Spleen (tissue), 13 donors: ENCODE measurements at places on chromosomes 2 and 18.

GRCh38 chr18:67266246-67267237 is 250.0 kb downstream of the DSEL start:
- DNase-seq: no peak

GRCh38 chr2:231887756-231888155 is 38.4 kb downstream of the NPPC start:
- DNase-seq: peak; percentile 30

GRCh38 chr18:5107988-5108387 is 89.1 kb downstream of the AKAIN1 start:
- DNase-seq: no peak

GRCh38 chr2:148646231-148646559 is 1.6 kb downstream of the EPC2 start:
- no peak for DNase-seq

- DNase-seq: no peak
These were observed 103.9 kb upstream of the COL3A1 start for GRCh38 chr2:188870289-188870688.

- DNase-seq: no peak
These were observed 103.4 kb downstream of the CCDC141 start for GRCh38 chr2:178946494-178946893.

GRCh38 chr2:36059691-36060090 is 295.9 kb upstream of the CRIM1 start:
- DNase-seq: no peak

DNA sequence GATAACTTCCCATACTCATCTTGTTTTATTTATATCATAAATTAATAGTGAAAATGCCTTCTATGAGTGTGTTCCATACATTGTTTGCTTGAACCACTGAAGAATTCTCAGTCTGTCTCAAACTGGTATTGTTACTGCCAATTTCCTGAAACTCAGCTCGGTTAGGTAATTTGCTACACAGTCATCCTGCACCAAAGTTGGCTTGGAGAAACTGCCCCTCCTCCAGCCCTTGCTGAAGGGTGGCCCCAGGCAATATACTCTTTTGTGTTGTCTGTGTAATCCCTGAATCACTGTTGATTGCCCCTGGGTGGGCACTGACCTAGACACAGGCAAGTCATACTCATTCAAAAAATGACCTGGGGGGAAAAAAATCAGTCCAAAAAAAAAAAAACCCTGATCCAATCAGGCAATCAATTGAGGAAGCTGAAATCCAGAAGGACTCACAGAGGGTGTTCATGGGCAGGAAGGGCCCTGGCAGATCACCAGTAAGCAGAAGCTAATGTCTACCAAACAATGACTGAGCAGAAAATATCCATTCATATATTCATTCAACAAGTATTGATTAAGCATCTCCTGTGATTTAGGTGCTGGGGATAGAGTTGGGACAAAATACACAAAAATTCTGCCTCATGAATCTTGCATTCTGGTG is 3.8 kb upstream of the SESTD1 start:
- no peak for DNase-seq

DNA sequence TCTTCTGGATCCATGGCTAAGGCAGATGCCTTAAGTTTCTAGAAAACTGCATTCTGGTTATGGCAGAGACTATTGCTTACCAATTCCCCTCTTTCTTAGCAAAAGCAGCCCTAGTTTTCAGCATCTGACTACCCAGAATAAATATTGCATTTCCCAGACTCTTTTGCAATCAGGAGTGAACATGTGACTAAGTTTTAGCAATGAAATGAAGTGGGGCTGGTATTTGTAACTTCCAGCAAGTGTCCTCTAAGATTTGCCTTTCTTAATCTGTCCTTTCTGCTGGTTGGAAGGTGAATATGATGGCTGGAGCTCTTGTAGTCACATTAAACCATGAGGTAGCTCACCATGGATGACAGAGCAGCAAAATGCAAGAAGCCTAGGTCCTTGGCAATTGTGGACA is 132.9 kb upstream of the PKDCC start:
- no peak for DNase-seq

DNA sequence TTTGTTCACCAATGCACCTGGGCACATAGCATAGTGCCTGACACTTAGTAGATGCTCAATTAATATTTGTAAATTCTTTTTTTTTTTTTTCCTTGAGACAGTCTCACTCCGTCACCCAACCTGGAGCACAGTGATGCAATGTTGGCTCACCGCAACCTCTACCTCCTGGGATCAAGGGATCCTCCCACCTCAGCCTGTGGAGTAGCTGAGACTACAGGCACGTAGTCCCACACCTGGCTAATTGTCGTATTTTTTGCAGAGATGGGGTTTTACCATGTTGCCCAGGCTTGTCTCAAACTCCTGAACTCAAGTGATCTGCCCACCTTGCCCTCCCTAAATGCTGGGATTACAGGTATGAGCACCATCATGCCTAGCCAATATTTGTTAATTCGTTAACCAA is 23.2 kb upstream of the LPIN2 start:
- DNase-seq: no peak

DNA sequence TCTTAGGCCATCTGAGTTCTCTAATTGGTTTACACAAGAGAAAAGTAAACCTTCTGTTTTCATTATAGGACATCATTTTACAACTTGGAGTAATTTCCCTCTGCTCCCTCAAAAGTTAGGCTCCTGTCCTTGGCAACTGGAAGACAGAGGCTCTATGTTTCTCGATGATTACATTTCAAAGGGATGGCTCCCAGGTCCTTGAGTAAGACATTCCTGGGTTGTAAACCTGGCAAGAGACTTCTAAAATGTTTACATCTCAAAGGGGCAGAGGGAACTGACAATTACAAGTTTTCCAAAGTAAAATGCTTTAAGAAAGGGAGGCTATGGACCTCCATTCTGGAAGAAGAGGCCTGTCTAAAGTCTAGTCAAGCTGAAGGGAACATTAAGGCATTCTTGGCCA is 268.3 kb upstream of the REG3G start:
- no peak for DNase-seq

DNA sequence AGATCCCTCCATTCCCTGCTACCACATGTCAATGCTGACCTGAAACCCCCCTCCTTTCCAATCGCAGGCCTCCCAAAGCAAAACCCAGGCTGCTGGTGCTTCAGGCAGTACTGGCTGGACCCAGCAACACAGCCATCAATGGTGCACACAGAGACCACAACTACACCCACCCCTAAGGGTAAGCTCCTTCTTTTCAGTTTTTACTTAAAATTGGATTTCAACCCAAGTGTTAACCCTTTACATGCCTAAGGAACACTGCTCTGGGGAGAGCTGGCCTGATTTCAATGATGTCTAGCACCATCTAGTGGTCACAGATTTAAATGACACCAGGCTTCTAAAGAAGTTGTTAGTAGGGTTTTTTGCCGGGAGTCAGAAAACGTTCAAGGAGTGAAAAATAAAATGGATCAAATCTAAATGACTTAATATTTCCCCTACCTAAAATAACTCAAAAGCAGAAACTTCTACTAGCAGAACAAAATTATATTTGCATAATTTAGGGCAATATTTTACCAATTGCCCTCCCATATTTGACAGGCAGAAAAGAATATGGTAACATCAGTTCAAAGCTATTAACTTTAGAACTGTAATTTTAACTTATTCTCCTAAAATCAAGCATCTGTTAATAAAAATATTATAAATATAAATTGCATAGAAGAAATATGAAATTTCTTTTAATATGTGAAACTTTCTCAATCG is 24.6 kb downstream of the FECH start:
- DNase-seq: no peak

GRCh38 chr2:232551250-232551638 is 755 bp downstream of the EIF4E2 start:
- no peak for DNase-seq

- DNase-seq: no peak
These were observed 32.7 kb upstream of the AFTPH start for GRCh38 chr2:64491426-64491825.

DNA sequence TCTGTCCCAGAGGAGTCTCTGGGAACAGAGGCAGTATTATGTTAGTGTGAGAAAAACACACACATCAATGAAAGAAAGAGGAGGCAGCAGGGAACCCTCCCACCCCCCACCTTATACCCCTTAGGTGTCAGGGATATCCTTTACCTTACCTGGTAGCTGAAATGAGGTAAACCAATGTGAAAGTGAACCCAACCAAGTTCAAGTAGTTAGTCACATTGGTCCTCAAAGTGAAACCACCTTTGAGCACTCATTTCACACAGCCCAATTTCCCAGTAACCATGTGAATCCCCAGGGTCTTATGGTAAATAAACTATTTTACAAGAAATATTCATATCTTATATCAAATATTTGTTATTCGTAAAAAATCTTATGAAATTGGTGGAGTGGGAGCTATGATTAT is 377.8 kb downstream of the LRATD1 start:
- DNase-seq: no peak

- no peak for DNase-seq
These were observed 129.1 kb downstream of the DDX1 start for GRCh38 chr2:15720561-15721307.

- no peak for DNase-seq
These were observed 151.1 kb downstream of the FHOD3 start for GRCh38 chr18:36448384-36449290.

DNA sequence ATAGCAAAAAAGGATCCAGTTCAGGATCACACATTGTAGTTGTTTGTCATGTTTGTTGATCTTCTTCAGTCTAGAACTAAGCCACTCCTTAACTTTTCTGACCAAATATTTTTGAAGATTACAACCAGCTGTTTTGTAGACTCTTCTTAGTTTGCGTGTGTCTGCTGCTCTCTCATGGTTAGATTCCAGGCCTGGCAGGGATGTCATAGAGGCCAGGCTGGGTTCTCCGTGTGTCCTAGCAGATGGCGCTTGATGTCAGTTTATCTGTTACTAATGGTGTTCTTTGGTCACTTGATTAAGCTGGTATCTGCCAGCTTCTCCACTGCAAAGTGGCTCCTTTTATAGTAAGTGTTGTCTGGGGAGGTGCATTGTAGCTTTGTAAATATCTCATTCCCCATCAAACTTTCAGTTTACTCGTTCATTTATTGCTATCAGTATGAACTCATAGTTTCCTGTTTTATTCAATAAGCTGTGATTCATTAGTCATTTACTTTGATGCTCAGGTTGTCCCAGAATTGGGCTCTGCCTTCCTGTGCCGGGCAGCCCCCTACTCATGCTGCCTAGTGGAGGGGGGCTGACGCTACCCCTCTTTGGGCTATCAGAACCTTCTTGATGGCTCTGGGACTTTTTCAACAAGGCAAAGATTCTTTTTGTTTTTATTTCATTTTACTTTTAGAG is 42.1 kb downstream of the GRHL1 start:
- DNase-seq: no peak

DNA sequence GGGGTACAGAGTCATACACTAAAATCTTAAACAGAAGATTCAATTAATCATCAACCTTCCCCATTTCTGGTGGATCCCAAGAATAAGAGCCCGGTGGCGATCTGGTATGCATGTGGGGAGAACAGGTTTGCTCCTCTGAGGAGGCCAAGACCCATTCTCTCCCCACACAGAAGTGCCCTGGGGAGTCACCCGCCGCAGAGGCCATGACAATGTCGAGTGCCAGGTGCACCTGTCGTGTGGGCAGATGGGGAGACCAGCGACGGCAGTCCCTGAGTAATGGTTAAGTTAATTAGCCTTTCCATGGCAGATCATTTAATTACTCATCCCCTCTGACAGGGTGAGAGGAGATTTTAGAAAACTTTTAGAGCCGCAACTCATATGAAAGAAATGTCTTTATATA is 345.0 kb downstream of the NCKAP5 start:
- DNase-seq: no peak

DNA sequence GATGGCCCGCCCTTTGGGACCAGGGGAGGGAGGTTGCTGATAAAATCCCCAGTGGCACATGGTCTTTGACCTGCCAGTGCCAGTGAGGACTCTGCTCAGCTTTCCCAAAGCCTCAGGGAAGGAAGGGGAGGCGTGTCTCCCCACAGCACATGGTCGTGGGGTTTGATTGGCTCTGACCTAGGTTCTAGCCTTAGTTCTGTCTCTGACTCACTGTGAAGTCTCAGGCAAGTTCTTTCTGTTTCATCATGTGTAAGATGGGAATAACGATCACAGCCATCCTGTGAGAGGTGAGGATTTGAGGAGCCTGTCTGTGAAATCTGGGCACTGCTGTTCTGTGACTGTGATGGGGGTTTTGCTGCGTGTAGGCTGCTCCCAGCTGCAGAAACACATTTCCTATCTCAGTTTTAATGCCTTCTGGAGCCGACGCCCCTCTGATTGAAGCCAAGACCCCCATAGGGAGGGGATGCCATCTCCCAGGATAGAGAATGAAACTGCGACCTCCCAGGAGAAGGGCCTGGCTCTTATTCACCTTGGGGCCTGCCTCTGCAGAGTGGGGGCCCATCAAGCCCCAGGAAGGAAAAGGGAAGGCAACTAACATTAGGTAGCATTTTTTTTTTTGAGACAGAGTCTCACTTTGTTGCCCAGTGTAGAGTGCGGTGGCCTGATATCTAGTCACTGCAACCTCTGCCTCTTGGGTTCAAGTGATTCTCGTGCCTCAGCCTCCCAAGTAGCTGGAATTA is 84.0 kb downstream of the DDX1 start:
- DNase-seq: no peak

DNA sequence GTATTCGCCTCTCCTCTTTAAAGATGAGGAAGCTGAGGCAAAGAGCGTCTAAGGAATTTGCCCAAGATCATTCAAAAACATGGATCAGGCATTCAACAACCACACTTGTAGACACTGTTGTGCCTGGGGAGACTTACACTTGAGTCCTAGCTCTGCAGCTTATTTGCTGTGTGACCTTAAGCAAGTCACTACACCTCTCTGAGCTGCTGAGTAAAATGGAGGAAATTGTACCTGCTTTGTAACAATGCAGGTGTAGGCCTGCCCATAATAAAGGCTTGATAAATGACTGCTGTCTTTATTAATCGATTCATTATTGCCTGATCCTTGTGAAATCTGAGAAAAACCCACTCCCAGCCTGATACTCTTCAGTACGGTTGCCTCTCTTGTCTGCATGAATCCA is 30.8 kb downstream of the EN1 start:
- DNase-seq: no peak

DNA sequence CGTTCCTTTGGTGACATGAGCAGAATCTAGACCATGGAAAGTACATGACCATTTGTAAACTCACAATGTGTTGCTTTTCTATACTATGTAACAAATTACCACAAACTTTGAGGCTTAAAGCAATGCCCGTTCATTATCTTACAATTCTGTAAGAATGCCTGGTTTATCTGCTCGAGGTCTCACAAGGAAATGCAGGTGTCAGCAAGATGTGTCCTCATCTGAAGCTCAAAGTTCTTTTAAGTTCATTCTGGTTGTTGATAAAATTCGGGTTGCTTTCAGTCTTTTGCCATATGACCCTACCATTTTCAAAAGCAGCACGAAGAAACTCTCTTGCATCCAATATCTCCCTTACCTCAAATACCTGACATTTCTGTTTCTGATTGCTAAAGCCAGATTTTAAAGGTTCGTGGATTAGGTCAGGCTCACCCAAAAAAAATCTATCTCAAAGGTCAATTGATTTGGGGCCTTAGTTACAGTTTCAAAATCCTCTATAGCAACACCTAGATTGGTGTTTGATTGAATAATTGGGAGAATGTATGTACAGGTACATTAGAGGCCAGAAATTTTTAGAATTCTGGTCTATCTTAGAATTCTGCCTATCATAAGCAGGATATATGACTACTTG is 125.9 kb downstream of the TMEM131 start:
- no peak for DNase-seq

GRCh38 chr2:44692821-44693220 is 248.7 kb upstream of the SIX3 start:
- no peak for DNase-seq
